Glutamatergic neuron (in vitro differentiated cells): ENCODE measurements at places on chromosomes 3 and 15.
A peak's percentile ranks its signal among the peaks of the same experiment; 100 is the strongest.

- DNase-seq: no peak
Observed at GRCh38 chr15:78012643-78013077, 64.9 kb downstream of the TBC1D2B start.

DNA sequence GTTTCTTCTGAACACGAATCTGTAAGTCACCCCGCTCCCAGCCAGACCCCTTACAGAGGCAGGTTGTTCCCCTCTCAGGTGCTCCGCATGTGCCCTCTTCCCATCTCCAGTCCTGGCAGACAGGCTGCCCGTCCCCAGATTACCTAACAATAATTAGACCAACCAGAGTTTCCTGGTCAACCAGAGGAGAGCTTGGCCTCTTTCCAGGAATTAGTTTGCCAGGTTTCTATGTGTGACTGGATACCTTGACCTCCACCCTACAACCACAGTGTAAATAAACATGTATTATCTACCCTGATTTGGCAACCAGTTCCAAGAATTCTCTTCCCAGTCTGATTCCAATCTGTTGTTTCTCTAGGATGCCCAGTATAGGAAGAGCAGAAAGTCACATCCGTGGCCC lies 178.0 kb upstream of the UMPS start:
- DNase-seq: no peak

- no peak for DNase-seq
Observed at GRCh38 chr3:195105389-195105788, 165.6 kb downstream of the XXYLT1 start.

GRCh38 chr3:99875929-99876841 lies 58.5 kb downstream of the CMSS1 start:
- peak; percentile 79 for DNase-seq
